Endothelial cell of umbilical vein (primary cell): ENCODE measurements at places on chromosomes 11 and 22.

DNA sequence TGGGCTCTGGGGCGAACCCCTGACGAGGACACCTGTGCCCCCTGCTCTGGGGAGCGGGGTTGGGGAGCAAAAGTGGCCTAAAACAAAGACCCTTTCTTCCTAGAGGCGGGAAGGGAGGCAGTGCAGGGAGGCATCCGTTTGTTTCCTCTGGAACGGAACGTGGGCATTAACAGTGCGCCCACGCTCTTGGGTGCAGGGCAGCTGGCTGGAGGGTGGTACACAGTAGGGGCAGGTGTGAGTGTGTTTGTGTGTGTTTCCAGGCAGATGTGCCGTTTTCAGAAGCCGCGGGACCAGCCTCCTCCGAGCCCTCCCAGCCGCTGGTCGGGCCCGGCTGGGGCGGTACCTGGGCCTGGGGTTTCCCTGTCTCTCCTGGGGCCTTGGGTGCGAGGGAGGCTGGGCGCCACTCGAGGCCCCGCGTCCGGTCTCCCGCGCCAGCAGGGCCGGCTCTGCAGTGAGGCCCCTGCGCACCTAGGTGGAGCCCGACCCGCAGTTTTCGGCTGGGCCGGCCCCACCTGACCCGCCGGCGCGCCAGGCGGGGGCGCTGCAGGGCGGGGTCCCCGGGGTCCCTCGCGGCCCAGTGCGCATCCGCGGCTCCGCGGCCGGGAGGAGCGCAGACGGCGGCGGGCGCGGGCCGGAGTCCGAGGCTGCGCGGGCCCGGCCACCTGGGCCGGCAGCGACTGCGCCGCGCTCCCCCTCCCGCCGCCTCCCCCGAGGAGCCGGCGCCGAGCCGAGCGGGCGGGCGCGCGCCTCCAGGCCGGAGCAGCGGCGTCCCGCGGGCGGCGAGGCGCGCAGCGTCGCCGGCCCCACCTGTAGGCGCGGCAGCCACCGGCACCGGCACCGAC, 1252.7 kb downstream of the BRD1 start:
- no peak for DNase-seq

DNA sequence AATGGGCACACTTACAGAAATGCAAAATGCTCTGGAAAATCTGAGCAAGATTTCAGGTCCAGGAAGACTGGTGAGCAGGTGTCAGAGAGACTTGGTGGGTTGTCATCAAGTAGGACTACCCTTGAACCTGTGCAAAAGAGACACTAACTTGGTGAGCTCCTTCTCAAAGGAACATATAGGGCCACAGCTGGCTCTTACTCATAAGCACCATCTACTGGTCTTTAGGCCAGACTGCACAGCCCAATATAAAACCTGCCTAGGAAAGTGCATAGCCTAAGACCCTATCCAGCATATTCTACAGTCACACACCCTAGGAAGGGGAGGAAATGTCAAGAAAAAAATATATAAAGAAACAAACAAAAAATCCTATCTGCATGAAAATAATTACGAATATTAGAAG, 18.2 kb upstream of the OR10W1 start:
- peak; percentile 53 for DNase-seq

DNA sequence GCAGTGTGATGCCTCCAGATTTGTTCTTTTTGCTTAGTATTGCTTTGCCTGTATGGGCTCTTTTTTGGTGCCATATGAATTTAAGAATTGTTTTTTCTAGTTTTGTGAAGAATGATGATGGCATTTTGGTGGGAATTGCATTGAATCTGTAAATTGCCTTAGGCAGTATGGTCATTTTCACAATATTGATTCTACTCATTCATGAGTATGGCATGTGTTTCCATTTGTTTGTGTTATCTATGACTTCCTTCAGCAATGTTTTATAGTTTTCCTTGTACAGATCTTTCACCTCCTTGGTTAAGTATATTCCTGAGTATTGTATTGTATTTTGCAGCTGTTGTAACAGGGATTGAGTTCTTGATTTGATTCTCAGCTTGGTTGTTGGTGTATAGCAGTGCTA, 18.3 kb upstream of the ZBED5 start:
- DNase-seq = no peak

DNA sequence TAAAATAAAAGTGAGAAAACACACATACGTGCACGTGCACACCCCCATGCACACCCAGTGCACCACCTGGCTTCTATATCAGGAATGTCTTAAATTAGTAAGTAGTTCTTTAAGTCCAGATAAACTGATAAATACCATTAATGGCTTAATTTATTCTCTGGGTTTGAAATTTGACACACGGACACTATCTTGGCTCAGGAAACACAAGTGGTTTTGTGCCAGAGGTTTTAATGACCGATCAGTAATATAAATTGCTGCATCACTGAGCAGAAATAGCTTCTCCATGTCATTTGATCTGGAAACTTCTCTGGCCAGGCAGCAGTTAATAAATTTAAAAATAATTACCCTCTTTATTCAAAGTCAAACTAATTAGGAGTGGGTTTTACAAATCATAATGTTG, 101.5 kb upstream of the NNMT start:
- no peak for DNase-seq

DNA sequence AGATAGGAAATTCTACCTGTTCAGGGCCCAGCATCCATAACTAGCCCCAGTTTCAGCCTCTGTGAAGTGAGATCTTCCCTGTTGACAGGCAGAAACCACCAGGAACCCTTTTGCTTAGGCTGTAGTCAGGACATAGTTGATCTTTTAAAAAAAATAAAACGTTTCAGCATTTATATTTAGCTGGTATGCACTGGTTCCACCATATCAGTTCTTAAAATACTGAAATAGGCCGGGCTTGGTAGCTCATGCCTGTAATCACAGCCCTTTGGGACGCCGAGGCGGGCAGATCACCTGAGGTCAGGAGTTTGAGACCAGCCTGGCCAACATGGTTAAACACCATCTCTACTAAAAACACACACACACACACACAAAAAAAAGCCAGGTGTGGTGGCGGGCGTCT, 35.3 kb downstream of the GALNT18 start:
- DNase-seq = no peak

DNA sequence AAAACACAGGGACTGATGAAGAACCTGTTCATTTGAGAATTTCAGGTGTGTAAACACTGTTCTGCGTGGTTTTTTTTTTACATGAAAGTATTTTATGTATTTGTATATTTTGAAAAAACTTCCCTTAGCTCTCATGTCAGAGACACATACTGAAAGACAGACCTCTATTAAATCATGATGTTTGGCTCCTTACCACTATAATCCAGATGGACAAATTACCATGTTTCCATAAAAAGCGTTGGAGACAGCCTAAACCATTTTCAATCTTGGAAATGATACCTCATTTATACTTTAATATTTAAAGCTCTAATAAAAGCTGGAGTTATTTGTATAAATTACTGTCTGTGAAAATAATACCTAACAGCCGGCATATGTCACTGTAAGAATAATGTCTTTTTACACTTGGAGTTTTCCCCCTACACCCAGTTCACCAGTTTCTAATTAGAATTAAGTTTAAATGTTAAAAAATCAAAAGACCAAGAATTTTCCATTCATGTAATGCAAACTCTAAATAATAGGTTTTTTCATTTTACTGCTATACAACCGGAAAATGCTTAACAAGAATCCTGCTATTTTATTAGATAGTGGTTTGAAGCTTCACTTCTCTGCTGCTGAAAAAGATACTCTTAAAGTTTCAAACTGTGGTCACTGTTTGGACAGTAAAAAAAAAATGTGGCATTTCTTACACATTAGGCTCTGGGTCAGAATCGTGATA, 30.8 kb downstream of the APLP2 start:
- DNase-seq = no peak

DNA sequence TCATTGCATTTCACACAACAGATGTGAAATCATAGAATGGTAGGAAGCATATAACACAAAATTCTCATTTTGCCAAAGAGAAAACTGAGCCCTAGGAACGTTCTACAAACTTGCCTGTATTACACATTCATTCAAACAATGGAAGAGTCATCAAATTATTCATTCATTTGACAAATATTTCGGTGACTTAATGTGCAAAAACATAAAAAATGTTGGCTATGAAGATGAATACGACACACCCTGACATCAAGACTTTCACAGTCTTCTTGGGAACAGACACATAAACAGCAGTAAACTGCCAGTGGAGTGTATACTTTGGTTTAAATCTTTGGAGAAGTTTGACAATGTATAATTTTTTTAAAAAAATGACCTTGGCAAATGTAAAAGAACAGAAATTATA, 20.4 kb upstream of the C11orf87 start:
- DNase-seq = no peak

- DNase-seq = no peak
These were observed 509.4 kb upstream of the API5 start for GRCh38 chr11:42802201-42802899.

DNA sequence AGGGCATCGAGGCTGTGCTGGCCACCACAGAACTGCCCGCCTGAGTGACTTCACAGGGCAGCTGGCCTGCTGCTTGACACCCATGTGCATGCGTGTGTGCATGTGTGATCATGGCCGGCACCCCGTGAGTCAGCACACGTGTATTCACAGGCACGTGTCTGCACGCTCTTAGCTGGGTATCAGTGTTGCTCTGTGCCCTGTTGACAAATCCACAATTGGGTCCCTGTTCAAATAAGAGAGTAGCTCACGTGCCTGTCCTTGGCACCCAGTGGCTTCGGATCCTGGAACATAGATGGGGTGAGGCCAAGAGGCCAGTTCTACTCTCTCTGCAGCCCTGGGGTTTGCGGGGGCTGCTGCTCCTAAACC, 14.0 kb downstream of the B3GAT1 start:
- DNase-seq = no peak

DNA sequence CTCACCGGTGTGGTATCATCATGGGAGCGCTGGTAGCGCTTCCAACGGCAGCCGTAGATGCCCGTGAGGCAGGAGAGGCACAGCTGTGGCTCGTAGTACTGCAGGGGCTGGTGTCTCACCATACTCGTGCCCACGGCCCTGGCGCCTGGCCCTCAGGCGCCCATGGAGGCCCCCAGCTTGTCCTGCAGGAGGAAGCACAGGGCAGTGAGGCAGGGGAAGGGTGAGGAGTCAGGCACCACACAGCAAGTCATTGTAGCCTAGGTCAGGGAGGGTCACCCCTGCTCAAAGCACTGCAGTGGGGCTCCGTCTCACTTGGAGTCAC, 44.6 kb upstream of the KLHL35 start:
- no peak for DNase-seq

DNA sequence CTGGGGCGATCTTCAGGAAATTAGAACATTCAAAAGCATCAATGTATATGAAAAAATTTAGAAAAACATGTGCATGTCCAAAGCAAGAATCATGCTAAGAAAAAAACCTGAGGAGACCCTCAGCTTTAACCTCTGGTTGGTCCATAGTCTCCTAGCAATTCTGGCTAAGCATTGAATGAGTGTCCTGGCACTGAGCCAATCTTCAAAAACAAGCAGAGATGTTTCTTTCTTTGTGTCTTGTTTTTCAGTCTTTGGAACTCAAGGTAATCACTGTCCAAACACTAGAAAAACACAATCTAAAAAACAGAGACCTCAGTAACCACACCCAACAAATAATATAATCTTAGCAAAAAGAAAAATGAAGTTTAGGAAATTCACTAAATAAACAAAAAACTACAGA, 205.4 kb upstream of the CARD18 start:
- DNase-seq = peak; percentile 10

GRCh38 chr11:17986007-17986710, 26.7 kb downstream of the SERGEF start:
- no peak for DNase-seq

- no peak for DNase-seq
These were observed 54.7 kb upstream of the CCDC89 start for GRCh38 chr11:85740481-85741400.

GRCh38 chr11:114366331-114367243, 33.7 kb downstream of the C11orf71 start:
- peak; percentile 51 for DNase-seq

DNA sequence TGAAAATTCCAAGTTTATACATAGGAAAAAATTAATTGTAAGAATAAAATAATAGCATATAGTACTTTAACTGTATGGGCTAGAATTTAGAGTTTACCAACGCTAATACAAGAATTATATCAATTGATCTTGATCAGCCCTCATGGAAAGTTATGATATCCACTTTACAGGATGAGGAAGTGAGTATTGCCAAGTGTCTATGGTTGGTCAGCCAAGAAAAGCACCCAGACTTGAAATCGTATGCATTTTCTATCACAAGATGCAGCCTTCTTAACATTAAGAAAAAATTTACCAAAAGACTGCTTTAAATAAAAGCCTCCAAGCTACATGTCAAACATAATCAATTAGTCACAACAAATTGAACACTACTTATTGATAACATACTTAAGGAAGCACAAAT, 53.0 kb downstream of the DDI1 start:
- peak; percentile 54 for DNase-seq

- peak; percentile 95 for DNase-seq
These were observed 102.1 kb downstream of the RASSF10 start for GRCh38 chr11:13110929-13111812.

- DNase-seq = no peak
These were observed 83.6 kb downstream of the FDX1 start for GRCh38 chr11:110513259-110513801.

GRCh38 chr22:19446603-19447329, 745 bp downstream of the C22orf39 start:
- DNase-seq = no peak

- DNase-seq = no peak
These were observed 41.3 kb downstream of the SCUBE1 start for GRCh38 chr22:43301866-43302265.

DNA sequence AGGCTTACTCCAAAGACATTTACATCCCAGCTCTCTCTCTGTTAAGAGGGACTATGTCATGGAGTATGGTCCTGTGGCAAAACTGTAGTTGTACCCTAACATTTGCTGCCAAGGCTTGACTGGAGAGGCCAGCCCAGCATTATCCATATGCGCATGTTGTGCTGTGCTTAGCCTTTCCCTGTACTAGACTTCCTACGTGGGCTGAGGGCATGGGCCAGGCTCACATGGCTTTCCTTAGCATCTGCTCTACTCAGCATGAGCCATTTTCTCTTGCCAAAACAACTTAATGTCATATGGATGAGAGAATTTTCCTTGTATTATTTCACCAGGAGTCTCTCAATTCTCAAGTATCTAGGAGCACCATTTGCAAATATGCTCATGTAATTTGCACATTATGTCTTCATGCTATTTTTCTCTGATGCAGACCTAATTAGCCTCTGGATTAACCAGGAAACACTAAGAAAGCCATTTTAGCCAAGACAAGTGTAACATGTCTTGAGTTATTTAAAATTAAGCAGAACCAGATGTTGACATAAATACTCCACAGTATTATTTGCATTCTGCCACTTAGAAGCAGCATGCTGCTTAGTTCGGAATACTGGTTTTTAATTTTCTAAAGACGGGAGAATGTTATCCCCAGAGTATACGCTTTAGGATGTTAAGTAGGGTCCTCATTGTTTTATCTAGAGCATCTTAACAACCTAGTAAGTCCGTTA, 71.7 kb upstream of the FAR1 start:
- DNase-seq = no peak
